ENCODE measurements at places on chromosomes 16 and 17.

- DNase-seq = peak; percentile 8
Observed at GRCh38 chr16:27048316-27048715, 18.4 kb upstream of the C16orf82 start.

- DNase-seq = no peak
Observed at GRCh38 chr16:55125818-55126385, 195.2 kb downstream of the IRX5 start.

GRCh38 chr16:83356266-83356665 lies 451.5 kb upstream of the HSBP1 start:
- DNase-seq = peak; percentile 55

DNA sequence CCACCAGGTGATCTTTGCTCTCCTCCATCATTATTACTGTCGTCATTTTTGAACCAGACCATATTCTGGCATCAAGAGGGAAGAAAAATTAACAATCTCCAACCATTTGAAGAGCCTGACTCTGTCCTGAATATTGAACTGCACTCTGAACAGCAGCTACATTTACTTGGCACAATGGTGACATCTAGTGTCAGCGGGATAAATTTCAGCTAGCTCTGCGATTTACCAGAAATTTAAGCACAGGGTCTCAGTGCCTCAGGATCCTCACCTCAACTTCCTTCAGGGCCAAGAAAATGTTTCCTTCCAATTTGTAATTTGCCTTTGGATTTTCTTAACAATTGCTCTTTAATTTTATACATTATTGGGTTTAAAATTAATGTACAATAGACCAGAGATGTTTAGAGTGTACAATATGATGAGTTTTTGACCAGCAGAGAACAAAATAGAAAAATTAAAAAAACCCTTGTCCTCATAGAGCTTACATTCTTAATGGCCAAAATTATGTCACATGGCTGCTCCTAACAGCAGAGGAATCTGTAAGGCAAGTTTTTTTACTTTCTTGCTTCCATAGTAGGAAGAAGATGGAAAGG lies 10.7 kb upstream of the ZNF19 start:
- peak; percentile 77 for DNase-seq

- DNase-seq = no peak
Observed at GRCh38 chr16:87358696-87359095, 24.9 kb downstream of the FBXO31 start.
